ENCODE measurements at places on chromosomes 13 and 19.

DNA sequence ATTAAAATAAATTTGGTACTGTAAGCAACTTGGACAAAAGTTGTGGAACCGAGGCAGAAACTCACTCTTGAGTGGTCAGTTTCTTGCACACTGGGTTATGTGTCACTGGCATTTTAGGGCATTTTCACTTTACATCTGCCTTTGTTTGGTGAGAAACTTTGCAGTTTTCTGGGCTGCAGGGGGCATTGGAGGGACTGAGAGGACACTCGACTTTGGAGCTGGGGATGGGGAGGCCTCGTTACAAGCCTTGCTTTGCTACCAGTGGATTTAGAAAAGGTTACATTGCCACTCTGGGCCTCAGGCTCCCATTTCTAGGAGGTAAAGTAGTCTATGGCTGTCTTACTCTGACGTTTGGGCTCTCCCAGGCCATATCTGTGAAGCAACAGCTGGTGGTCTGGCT is 41.9 kb upstream of the ZNF536 start:
- DNase-seq, result no peak

- no peak for DNase-seq
These were observed 748 bp downstream of the LMNB2 start for GRCh38 chr19:2455851-2456570.

GRCh38 chr13:74922963-74923362 is 559.0 kb downstream of the TBC1D4 start:
- no peak for DNase-seq

GRCh38 chr13:89609318-89609717 is 1738.2 kb upstream of the MIR17HG start:
- no peak for DNase-seq

- DNase-seq, result no peak
These were observed 803 bp downstream of the FLT3 start for GRCh38 chr13:28099396-28100149.

GRCh38 chr13:88303605-88304004 is 632.4 kb downstream of the SLITRK5 start:
- DNase-seq, result no peak

All from fibroblast of upper back skin (primary cell).